ENCODE measurements at places on chromosomes 16 and 17. TPM values are rescaled to one million over a fixed set of nuclear protein-coding genes. Genes with fewer than 3 reads are reported as not detected.

CD79B gene
- total RNA-seq, result 19.1 TPM

CAPNS2 gene
- not detected for total RNA-seq

ADAD2 gene
- not detected for total RNA-seq

EME1 gene
- 34.0 TPM for total RNA-seq

DHRS7C gene
- not detected for total RNA-seq

ANKS4B gene
- not detected for total RNA-seq

TPSG1 gene
- total RNA-seq, result not detected

C17orf67 gene
- total RNA-seq, result 4.2 TPM

RSKR gene
- 25.4 TPM for total RNA-seq

PTGES3L gene
- not detected for total RNA-seq

DHX58 gene
- 65.8 TPM for total RNA-seq

TERB1 gene
- total RNA-seq, result not detected

KRT33B gene
- not detected for total RNA-seq

MYO15A gene
- total RNA-seq, result 0.82 TPM

MYH3 gene
- total RNA-seq, result 4.3 TPM

TP53TG3F gene
- not detected for total RNA-seq

CDH13 gene
- not detected for total RNA-seq

EFNB3 gene
- total RNA-seq, result not detected

WFIKKN1 gene
- total RNA-seq, result 0.23 TPM

GSG1L gene
- total RNA-seq, result not detected

TBX21 gene
- 68.4 TPM for total RNA-seq

NUFIP2 gene
- 66.3 TPM for total RNA-seq

GLIS2 gene
- 0.55 TPM for total RNA-seq

CPNE7 gene
- 0.38 TPM for total RNA-seq

APOBR gene
- 25.5 TPM for total RNA-seq

BTBD17 gene
- total RNA-seq, result not detected

CLEC19A gene
- total RNA-seq, result not detected

PYCARD gene
- total RNA-seq, result 99.1 TPM

MT1E gene
- total RNA-seq, result 41.2 TPM

DPH1 gene
- total RNA-seq, result 37.5 TPM

HBM gene
- not detected for total RNA-seq

MGAT5B gene
- 0.68 TPM for total RNA-seq

ZNF469 gene
- total RNA-seq, result 0.84 TPM

SPATA22 gene
- 0.67 TPM for total RNA-seq

KRT33A gene
- not detected for total RNA-seq

SPN gene
- 351 TPM for total RNA-seq

KCNJ12 gene
- total RNA-seq, result not detected

MYH11 gene
- total RNA-seq, result not detected

ASPA gene
- total RNA-seq, result not detected

CSH1 gene
- not detected for total RNA-seq

ARSG gene
- total RNA-seq, result 24.6 TPM

CDIPT gene
- 62.0 TPM for total RNA-seq
